Stimulated activated naive CD8-positive, alpha-beta T cell treated with anti-CD3 and anti-CD28 coated beads, Interleukin-15, Interleukin-2, amounts not matched to agents 100 U/mL and 50 U/mL, for 24 hours (primary cell): ENCODE measurements at places on chromosomes 16 and 17.

DNA sequence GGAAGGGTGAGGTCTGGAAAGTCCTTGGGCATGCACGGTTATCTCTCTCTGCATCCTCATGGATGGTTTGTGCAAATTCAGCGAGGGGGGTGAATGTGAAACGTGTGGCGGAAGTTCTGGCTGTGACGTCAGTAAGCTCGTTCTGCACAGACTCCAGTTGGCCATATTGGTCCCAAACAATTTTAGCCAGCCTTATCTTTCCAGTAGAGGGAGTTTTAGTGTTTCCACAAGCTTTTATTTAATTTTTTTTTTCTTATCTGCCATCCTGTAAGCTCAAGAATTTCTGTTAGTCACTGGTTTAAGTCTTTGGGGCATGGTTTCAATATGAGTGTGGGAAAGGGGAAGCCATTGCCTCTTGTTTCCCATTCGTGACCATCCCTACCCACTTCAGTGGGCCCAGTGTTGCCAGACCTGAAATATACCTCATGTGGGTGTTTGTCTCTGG, 39.0 kb downstream of the HLF start:
- DNase-seq, result no peak

DNA sequence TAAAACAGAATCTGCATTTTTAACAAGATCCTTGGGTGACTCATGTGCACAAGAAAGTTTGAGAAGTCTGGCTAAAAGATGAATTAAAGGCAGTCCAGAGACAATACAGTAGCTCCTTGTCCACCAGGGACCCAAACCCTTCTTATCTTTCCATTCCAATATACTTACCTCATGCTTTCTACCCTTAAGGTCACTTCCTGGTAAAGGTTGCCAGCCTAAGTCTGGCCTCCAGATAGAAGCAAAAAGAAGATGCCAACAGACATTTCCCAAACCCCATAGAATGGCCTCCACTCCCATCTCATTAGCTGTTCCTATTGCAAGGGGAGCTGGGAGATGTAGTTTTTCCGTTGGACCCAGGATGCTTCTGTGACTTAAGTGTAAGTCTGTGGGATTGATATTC, 101.4 kb upstream of the XYLT1 start:
- DNase-seq, result no peak

DNA sequence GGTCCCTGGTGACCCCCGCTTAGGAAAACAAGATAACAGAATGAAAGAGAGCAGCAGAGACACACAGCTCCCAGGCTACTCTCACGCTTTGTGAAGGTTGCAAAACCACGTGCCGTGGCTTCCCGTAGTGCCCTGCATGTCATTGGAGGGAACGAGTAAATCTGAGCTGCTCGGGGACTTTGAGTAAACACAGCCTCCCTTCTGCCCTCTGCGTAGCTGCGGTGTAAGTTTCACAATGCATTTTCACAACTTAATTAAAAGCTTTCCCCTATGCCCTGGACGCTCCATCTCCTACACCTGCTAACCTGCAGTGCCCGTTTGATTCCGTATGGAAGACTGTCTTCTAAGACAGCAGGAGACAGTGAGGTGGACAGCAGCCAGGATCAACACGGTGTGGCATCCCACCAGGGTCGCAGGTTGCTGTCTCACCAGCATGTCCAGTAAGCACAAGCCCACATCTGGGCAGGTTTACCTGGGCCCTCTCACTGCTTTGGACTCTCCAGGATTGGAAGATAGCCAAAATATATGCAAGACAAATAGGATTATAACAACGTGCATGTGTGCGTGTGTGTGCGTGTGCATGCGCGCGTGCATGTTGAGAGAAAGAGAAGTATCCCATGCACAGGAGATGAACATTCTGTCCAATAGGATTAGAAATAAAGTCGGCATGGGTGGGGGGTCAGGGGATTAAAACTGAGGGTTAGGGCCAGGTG, 116.4 kb upstream of the RCVRN start:
- no peak for DNase-seq

DNA sequence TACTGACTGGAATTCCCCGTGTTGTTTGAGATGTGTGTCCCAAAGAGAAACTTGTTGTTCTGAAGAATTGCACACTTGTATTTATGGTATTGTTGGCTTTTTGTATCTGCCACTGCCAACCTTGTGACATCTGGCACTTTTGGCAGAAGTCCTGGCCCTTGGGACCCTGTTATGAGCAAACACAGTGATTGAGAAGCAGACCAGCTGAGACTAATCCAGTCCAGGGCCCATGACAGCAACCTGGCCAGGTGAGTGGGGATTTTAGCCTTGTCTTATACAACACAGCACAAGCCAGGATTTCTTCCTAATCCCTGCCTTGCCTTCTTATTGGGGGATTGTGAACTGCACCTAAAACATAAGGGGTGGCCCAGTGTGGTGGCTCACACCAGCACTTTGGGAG, 80.0 kb downstream of the NTN1 start:
- no peak for DNase-seq

DNA sequence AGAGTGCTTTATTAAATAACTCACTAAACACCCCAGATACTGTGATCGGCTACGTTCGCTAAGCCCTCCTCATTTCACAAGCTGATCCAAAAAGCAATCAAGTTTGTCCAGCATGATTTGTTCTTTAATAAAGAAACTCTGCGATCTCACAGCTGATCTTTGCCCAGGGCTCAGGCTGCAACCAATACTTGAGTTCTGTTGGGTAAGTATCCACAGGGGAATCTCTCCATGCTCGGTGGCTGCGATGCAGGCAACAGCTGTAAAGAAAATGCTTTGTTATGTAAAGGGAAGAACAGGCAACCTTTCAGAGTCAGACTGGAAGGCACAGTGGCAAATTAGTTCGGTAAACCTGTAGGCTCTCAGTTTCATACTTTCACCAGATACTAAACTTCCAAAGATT, 67.5 kb downstream of the SHISA6 start:
- DNase-seq, result no peak

DNA sequence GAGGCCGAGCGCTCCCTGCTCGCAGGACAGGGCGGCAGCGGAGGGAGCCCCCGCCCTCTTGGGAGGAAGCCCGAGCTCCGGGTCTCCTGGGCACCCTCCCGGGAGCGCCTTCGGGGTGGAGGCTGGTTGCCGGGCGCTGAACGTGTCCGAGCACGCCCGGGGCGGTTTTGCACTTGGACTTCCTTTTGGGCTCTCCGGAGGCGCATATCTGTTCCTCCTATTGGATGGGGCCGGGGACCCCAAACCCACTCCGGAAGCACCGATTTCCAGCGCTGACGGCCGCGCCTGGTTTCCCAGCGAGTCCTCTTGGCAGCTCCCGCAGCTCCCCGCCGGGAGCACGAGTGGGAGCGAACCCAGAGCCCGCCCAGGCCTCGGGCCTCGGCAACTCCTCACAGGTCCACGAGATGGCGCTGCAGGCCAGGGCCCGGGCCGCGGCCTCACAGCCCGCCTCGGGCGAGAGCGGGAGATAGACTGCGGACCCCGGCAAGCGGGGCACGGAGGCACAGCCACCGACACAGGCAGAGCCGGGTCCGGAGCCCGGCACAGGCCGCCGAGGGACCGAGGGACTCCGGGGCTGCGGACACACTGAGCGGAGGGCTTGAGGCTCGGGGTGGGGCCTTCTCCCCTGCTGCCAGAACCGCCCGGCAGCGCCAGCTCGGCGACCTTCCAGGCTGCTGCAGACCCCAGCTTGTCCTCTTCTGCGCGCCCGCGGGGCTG, 12.7 kb downstream of the TBX2 start:
- peak; percentile 84 for DNase-seq

GRCh38 chr16:67790071-67790470, 16.3 kb downstream of the RANBP10 start:
- no peak for DNase-seq
